Activated CD4-positive, alpha-beta T cell treated with anti-CD3 and anti-CD28 coated beads, Interleukin-2, amount 50 U/mL, for 16 hours (primary cell): ENCODE measurements at places on chromosomes 4 and X.

GRCh38 chrX:10611441-10612090, 8.8 kb downstream of the MID1 start:
- no peak for DNase-seq

DNA sequence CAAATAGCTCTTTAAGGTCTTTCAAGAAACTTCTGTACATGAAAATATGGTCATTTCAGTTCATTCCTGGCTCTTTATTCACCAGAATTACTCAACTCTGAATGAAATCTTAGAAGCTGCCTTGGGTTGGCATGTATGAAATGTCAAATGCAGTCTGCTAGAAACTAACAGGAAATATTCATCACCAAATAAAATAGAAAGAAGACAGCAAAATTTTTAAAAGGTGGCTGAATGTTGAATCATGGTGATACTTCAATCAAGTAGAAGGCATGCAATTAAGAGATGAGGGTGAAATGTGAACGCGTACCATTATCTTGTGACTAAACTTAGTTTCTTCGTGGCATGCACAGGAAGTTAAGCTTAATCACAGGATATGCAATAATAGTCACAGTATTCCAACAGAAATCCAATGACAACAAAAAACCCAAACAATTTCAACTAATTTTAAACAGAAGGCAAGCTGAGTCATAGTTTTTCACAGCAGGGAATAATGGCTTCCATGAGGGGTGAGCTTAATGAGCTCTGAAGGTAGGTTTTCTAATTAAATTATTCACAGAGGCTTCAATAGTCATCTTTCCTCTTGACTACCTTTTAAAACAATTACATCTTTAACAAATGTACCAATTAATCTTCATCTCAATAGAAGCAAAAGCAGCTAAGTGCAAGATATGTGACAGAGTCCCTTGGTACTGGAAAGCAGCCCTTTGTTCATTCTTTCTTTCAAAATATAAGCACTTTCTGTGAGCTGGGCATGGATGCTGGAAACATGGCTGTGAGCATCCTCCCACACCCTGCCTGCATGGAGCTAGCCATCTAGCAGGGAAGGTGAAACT, 44.5 kb downstream of the SCFD2 start:
- DNase-seq: no peak

DNA sequence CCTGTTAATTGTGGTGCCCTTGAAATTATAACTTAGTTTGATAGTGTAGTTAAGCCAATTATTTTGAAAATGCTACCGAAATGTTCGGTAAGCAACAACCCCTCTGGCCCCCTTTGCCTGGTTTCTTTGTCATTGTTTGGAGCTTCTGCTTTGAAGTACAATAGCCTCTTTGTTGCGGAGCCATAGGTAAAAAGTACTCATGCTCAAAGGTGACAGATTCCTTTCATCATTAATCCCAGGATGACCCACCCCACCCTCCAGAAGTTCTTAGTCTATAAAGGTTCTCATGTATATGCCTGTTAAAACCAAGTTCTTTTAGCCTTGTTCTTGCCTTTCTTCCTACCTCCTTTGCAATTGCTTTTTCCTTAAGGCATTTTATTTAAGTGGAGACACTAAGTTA, 42.4 kb upstream of the SMARCAD1 start:
- no peak for DNase-seq

DNA sequence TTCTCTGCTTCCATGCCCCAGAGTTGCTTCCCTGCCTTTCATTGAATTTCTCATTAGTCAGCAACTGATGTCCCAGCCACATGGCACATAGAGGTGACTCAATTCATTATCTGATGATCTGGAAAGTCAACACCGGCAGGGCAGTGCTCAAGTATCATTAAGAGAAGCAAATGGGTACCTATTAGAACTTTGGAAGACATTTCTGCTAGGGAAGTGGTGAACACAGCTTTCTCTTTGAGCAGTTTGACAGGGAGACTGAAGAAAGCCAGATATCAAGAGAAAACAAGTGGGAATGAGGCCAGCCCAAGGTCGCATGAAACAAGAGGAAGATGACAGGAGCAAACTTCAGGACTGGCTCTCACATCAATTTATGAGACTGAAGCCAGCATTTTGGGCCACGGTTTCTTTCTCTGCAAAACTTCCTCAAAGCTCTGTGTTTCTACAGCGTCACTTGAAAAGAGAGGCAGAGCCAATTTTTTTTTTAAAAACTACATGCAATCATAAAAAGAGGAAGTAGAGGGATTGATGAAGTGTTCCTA, 108.3 kb upstream of the RPS6KA3 start:
- no peak for DNase-seq

DNA sequence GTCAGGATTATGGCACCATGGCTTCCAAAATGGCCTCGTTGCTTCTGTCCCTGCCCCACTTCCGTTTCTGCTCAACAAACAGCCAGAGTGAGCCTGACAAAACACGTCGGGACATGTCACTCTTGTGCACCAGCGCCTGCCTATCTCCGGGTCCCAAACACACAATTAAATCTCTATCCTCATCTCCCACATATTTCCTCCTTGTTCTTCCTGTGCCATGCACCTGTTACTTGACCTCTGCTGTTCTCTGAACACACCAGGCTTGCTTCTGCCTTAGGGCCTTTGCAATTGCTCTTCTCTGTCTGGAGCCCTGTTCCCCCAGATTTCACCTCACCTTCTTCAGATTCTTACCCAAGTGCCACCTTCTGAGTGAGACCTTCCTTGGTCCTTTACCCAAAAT, 12.7 kb upstream of the CD38 start:
- DNase-seq: no peak

DNA sequence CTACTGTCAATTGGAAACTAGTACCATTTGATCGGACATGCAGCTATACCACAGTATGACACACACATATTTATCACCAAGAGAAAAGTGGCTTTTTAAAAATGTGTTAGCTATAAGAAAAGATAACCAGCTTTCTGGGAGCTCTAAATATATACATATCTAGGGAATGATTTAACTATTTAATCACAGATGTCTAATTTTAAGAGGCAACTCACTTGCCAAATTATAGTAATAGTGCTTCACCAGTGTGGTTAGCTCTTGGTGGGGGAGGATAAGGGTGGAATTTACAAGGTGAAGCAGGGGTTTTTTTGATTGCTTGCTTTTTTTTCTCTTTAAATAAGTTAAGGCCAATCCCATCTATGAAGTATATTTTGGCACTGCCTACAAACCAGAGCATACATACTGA, 547.7 kb upstream of the DIPK2B start:
- DNase-seq: no peak

GRCh38 chr4:158538911-158539310, 17.2 kb downstream of the RXFP1 start:
- no peak for DNase-seq

GRCh38 chrX:53795576-53795975, 109.1 kb upstream of the HUWE1 start:
- DNase-seq: no peak

DNA sequence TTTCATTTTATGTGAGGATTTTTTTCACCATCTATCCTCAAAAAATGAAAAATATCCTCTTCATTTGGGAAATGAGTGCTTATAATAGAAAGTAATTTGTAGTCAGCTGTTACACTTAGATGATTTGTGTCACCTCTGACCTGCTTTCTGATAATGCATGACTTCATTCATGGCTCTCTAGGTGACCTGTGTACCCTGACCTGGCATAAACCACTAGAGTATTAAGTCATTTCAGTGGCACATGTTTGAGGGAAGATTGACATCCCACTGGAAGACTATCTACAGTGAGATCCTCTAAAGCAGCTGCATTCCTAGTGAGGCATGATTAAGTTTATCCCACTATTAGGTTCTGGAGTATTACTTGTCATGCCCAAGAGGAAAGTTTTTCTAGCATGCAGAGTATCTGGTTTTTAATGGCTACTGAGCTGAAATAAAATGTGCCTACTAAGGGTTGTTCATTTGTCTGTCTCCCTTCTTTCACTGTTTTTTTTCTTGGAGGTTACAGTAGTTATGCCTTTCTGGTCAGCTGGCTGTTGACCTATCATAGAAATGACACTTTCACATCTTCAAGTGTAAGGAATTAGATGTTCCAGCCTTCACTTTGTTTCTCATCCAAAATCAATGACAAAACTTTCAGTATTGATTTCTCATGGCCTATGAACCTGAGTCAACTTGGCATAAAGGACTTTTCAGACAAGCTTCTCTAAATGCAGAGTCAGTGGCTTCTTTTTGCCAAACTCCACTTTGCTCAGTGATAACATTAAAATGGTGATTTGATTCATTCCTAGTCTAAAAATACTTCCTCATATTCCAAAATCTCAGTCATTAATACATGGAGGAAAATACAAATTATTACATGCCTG, 33.1 kb downstream of the TET2 start:
- DNase-seq: no peak

DNA sequence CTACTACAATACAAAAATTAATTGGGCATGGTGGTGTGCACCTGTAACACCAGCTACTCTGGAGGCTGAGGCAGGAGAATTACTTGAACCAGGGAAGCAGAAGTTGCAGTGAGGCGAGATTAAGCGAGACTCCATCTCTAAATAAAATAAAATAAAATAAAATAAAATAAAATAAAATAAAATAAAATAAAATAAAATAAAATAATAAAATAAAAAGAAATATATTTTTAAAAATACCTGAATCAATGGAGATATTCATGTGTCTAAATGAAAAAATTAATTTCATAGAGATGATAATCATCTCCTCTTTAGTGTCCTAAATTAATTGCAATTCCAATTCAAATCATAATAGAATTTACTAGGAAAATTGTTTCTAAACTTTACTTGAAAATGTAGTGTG, 406.1 kb upstream of the POU3F4 start:
- DNase-seq: no peak

DNA sequence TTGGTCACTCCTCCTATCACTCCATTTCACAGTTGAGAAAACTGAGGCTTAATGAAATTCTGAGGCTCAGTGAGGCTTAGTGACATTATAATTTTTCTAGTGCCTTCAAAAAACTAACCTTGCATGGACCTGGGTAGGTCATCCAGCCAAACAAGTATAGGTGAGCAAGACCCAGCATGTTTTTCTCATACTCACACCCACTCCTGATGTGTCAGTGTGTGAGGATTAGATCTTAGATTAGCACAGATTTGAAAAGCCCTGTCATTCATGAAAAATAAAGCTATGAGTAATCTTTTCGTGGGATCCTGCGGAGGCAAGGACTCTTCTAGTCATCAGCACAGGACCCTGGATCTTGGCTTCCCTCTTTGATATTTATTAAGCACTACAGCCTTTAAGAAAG, 146.7 kb downstream of the CHIC2 start:
- no peak for DNase-seq

- DNase-seq: peak; percentile 30
These were observed 270.6 kb upstream of the GK2 start for GRCh38 chr4:79678472-79679202.

GRCh38 chr4:24887881-24888430, 24.9 kb downstream of the CCDC149 start:
- no peak for DNase-seq

DNA sequence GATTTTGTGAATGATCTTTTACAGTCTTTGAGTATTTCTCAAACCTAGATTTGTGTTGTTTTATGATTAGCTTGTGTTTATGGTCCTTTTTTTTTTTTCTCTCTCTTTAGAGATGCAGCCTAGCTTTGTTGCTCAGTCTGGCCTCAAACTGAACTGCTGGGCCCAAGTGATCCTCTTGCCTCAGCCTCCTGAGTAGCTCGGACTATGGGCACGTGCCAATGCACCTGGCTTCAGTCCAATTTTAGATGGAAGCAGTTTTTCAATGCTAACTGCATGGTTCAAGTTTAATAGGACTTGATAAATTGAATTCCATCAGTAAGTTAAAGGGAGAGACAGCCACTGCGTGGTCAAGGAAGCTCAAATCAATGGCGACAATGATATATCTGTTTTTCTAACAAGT, 3.8 kb upstream of the FGG start:
- DNase-seq: no peak

DNA sequence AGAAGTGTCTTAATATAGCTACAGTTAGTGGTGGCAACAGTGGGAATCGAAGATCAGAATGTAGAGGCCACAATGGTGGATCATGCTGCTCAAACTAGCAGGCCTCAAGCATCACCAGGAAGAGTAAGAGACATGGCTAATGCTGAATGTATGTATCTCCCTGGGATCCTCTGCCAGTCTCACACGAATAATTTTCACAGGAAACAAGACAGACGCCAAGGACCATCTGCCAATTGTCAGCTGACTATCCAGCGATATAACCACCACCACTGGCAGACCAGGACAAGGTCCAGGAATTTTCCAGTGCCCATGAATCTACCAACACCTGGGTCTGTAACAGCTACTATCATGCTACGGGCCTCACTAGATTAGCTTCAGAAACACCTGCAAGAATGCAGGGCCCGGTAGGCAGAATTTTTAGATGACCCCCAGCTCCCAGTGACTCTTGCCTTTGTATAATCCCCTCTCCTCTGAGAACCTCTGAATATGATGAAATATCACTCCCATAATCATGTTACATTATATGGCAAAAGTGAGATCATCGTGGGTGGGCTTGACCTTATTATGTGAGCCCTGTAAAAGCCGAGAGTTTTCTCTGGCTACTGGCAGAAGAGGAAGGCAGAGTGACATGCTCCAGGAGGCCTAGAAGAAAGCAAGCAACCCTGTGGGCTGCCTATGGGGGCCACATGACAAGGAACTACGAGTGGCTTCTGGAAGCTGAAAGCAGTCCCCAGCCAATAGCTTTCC, 429.8 kb downstream of the BCOR start:
- DNase-seq: no peak

- DNase-seq: no peak
These were observed 94.6 kb downstream of the COX18 start for GRCh38 chr4:72974694-72975487.

DNA sequence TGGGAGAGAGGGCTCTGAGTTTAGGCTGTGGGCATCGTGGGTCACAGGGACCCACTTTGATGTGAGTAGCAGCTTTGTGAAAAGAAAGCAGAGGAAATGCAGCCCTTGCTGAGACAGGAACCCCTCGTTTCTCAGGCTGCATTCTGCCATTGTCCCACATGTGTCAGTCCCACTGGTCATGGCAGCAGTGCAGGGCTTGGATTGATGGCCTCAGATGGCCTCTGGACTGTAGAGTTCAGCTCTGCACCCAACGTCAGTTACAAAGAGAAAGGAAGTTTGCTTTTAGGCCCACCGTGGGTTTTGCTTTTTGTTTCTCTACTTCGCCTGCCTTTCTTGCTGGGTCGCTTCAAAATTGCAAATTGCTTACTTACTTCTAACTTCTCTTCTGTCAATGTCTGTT, 248.3 kb upstream of the KLF3 start:
- no peak for DNase-seq

DNA sequence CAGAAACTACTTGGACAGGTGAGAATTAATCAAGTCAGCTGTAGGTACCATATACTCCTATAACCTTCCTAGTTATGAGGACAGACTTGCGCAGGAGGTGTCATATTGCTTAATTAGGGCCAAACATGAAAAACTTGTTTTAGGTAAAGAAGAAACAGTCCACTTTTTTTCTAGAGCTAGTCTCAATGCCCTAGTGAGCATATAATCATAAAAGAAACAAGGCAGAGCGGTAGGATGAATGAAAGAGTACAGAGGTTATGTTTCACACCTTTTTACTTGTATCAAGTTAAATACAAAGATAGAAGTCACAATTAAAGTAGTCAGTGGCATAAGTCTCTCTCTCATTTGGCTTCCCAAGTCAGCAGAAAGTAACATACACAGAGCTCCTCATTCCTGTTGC, 88.9 kb downstream of the RPS6KA6 start:
- no peak for DNase-seq
